A549 treated with CpdA at 1 μM for 4 hours (cell line): ENCODE measurements at places on chromosomes 11 and 22. TPM values are rescaled to one million over a fixed set of nuclear protein-coding genes. Genes with fewer than 3 reads are reported as not detected.

Gene ARHGAP20
- total RNA-seq, result 0.01 TPM in 1 of 5 replicates, not detected in the others

Gene RBMXL2
- total RNA-seq, result not detected in 5 replicates

Gene PC
- 23.9 to 31.7 TPM (median 30.5 TPM) in 5 replicates for total RNA-seq

Gene SEPTIN3
- total RNA-seq, result 1.3 to 1.5 TPM (median 1.4 TPM) in 5 replicates

Gene MFRP
- not detected in 5 replicates for total RNA-seq

Gene LDHAL6A
- total RNA-seq, result not detected in 5 replicates

Gene LARGE1
- 3.4 to 4.7 TPM (median 4.1 TPM) in 5 replicates for total RNA-seq

Gene ART1
- total RNA-seq, result not detected in 5 replicates

Gene CASP5
- not detected in 5 replicates for total RNA-seq

Gene C11orf97
- total RNA-seq, result not detected in 5 replicates

Gene OR52I1
- total RNA-seq, result not detected in 5 replicates

Gene NRGN
- 5.5 to 11.1 TPM (median 10.7 TPM) in 5 replicates for total RNA-seq

Gene OR52A1
- total RNA-seq, result not detected in 5 replicates

Gene GDPD4
- total RNA-seq, result not detected in 5 replicates

Gene PATE2
- total RNA-seq, result 0.02 TPM in 1 of 5 replicates, not detected in the others

Gene NUP50
- total RNA-seq, result 25.0 to 33.8 TPM (median 28.9 TPM) in 5 replicates
